Neural progenitor cell (in vitro differentiated cells): ENCODE measurements at places on chromosomes 16 and 17. TPM values are rescaled to one million over a fixed set of nuclear protein-coding genes. Genes with fewer than 3 reads are reported as not detected.

Gene CCL7
- total RNA-seq: not detected in 2 replicates

- DNase-seq: no peak
These were observed 50.6 kb downstream of the NTN1 start for GRCh38 chr17:9071811-9072498.

DNA sequence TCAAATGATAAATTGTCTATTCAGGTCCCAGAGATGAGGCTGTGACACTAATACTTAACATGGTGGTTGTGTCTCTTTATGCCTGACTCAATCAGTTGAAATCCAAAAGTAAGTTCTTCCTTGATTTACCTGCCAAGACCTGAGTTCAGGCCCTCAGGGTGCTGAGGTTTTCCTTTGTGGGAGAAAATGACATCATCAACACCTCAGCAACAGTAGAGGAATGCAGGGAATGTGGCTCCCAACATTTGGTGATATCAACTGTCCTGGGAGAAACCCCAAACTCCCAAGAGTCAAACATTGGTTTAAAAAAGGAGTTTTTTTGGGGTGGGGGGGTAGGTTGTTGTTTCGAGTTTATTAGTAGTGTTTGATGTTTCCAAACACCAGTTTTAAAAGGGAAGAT is 14.7 kb downstream of the RNF43 start:
- DNase-seq: peak; percentile 22

- DNase-seq: no peak
These were observed 8.1 kb downstream of the CDC6 start for GRCh38 chr17:40295488-40296436.

DNA sequence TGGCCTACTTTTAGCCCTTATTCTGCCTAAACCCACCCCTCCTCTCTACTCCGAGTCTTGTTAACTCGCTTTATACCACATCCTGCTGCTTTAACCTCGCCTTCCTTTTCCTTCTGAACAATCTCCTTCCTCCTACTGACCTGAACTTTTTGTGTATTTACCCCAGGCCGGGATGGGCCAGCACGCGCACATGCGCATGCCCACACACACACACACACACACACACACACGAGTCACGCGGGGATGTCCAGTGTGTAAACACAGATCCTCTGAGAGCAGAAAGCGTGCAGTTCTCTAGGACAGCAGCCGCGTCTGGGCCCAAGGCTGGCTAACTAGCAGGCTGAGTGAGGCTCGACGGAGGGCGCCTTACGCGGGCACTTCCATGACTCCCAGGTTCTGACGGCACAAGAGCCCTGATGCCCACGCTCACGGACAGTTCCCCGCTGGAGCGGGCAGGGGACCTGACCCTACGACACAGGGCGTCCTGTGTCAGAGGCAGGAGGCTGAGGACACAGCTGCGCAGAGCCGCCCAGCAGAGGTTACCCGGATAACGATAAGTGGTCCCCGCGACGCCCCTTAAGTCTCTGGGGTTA is 610 bp downstream of the PIK3R5 start:
- DNase-seq: peak; percentile 13

DNA sequence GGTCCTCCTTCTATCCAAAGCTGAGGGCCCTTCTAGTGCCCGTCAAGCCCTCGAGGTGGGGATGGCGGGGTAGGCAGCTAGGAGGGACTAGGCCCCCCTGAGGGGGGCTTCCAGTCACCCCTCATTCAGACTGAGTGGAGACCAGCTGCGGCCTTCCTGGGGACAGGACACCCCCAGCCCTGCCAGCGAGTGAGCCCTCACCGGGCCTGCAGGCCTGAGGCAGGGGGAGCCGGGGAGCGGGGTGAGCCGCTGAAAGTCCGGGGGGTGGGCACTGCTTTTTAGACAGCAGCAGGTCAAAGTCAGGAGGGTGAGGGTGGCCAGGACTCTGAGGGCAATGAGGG is 8.7 kb upstream of the KREMEN2 start:
- no peak for DNase-seq

DNA sequence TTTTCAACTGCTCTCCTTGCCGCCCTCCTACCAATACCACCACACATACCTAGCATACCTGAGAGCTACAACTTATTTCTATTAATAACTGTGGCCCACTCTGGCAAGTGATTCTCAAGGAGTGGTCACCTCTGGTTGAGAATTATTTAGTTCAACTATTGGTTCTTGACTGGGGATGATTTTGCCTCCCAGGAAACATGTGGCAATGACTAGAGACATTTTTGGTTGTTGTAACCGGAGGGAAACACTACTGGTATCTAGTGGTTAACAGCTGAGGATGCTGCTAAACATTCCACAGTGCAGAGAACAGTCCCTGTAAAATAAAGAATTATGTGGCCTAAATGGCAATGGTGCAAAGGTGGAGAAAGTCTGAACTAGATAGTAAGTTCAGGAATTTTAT is 96.7 kb downstream of the TRIM37 start:
- no peak for DNase-seq

Gene HS3ST3B1
- 21.2 and 21.5 TPM in 2 replicates for total RNA-seq

GRCh38 chr17:51257150-51258081 is 2.4 kb downstream of the MBTD1 start:
- DNase-seq: no peak

DNA sequence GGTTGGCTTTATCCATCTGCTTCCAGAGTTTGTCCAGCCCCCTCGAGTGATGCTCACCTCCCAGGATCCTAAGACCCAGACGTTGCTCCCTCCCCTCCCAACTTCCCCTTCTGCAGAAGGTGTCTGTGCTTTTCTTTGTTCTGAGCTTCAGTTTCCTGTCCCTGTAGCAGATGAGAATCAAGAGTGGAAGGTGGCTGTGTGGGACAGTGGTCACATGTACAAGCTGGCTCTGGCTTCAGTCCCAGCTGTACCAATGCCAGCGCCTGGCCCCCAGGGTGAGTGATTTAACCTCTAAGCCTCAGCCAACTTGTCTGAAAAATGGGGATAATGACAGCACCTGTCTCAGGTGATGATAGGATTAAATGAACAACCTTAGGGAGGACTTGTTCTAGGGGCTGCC is 7.7 kb downstream of the PRR15L start:
- DNase-seq: no peak

DNA sequence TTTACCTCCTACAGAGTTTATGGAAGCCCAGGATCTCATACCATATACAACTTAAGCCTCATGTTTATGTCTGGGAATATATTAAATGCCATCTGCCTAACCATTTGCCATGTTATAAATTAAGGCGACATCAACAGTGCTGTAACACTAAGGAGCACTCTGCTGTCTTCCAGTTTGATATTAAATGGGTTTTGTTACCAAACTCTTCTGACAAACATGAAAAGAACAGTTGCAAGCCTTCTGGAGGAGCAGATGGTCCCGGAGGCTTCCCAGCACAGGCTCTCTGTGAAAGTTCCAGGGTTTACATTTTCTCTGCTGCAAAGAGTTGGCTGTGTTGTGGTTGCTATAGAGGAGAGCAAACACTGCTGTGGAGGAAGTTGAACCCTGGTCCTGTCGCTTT is 545.3 kb upstream of the SALL1 start:
- no peak for DNase-seq

Gene UNKL
- total RNA-seq: 6.1 and 25.4 TPM in 2 replicates

GRCh38 chr17:17569691-17570090 is 21.8 kb downstream of the PEMT start:
- no peak for DNase-seq

- no peak for DNase-seq
These were observed 3.3 kb downstream of the TMEM94 start for GRCh38 chr17:75459590-75460267.

Gene PRSS33
- 0.40 and 0.73 TPM in 2 replicates for total RNA-seq

DNA sequence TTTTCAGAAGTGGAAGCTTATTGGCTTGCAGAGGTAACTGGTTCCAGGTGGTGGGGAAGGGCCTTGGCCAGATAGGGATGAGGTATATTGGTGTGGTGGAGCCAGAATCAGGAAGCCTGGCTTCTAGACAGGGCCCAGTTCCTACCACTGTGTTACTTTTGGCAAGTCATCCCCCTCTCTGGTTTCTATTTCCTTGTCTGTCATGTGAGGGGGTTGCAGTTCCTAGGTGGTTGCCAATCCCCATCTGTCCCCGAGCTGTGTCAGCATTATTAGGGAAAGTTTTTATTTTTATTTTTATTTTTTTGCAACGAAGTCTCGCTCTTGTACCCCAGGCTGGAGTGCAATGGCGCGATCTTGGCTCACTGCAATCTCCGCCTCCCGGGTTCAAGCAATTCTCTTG is 3.0 kb downstream of the SMCR8 start:
- DNase-seq: no peak

Gene MT1F
- 1.1 TPM in 1 of 2 replicates, not detected in the other for total RNA-seq

Gene RGS9
- total RNA-seq: 3.6 and 7.9 TPM in 2 replicates

Gene UMOD
- not detected in 2 replicates for total RNA-seq

Gene SLC46A1
- total RNA-seq: 2.4 TPM in 2 replicates

DNA sequence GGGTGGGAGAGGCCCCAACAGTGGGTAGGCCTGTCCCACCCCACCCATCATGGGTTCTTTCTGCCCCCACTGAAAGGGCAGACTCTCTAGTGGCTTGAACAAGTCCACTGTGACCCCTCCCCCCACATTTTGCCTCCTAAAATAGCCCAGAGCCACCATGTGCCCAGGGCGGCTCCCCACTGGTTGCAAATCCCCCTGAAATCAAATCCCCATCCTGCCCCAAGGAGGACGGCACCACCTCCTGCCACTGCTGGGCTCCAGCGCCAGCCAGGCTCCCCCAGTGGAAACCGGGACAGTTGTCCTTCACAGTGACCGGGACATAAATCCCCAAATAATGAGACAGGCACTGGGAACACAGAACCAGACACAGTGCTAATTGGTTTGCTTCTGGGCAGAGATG is 20.5 kb downstream of the ZNF385C start:
- DNase-seq: no peak

Gene PIPOX
- 3.7 and 8.8 TPM in 2 replicates for total RNA-seq

DNA sequence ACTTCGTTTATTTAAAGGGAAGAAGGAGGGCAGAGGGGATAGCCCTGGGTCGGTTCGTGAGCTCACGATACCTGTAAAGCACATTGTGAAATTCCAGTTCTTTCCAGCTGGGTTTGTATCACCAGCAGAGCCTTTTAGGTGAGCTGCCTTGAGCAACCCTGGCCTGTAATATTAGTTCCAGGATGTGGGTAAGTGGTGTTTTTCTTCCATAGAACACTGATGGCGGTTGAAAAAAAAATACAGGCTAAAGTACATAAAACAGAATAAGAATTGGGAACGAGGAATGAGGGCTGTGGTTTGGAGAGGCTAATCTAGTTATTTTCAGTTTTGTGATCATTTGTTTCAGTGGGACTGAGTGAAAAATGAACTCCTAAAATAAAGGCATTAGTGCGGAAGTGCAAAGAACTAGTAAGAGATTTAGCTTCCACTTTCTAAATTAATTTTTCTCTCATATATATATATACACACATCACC is 20.6 kb downstream of the HS3ST3B1 start:
- no peak for DNase-seq

Gene RNF43
- 0.50 TPM in 1 of 2 replicates, not detected in the other for total RNA-seq

DNA sequence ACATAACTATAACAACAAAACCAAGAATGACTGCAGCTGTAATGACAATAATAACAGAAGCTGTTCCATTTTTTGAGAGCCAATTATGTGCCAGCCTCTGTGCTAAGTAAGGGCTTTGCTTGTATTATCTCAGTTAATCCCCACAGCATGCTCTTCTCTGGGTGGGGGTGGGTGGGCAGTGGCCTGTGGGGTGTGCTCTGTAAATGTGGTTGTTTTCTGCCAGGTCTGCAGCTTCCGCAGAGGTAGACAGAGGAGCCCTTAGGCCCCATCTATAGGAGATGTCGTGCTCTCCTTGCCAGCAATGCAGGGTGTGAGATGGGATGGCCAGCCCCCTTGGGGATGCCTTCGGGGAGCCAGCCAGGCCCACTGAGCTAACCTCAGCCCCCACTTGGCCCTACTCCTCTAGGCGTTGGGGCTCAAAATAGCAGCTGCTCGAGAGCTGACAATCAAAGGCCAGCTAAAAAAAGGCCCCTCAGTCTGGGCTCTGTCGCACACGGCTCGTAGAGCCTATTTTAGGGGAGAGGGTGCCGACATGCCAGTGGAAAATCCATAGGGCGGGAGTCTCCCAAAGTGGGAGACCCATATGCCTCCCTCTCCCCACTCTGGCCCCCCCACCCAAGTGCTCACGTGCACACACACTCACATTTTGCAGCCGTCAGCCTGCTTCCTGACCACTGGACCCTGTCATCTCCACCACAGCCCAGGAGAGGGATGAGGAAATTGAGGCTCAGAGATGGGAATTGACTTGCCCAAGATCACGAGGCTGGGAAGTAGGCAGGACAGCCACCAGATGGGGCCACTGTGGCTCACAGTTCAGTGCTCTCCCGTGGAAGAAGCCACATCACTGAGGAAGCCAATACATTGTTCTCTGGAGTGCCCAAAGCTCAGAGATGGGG is 15.8 kb downstream of the CDH16 start:
- DNase-seq: no peak

Gene SLC2A4
- 1.7 and 7.3 TPM in 2 replicates for total RNA-seq

Gene CCL8
- not detected in 2 replicates for total RNA-seq

DNA sequence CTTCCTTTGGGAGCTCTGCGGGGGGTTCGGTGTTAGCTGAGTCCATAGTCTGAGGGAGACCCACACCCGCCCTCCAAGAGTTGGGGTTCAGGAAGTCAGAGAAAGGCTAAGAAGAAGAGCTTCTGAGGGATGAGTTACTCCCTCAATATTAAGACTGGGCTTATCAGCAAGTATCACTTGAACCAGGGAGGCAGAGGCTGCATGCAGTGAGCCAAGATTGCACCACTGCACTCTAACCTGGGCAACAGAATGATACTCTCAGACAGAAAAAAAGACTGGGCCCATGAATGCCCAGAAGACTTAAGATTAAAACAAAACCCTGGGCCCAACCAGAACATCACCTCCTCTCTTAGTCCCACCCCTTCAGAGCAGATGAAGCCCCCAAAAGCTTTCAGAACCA is 6.0 kb downstream of the NKIRAS2 start:
- DNase-seq: no peak

- DNase-seq: no peak
These were observed 121.0 kb downstream of the COPRS start for GRCh38 chr17:31738067-31738466.

DNA sequence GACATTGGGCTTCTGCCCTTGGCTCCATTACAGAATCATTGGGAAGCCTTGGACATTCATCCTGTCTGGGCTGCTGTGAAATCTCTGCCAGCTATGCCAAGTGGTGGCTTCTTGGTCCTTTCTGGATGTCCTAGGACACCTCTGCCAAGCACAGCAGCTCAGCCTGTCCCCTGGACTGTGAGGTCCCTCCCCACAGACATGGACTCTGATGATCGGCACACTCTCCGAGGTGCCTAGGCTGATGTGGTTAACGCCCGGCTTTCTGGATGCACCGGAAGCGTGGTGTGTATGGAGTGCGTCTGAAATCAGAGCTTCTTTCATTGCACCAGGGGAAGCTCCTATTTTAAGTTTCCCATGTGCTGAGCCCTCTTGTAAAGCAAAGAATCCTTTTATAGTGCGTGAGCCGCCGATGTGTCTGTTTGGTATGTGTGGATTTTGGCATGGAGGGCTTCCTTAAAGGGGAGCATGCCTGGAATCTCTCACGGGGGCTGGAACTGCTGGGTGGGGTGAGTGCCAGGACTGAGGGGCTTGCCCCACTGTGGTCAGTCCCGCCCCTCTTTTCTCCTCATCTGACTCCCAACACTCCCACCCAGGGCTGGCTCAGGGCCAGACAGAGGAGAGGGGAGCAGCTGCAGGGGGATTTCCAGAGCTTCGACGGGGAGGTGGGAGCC is 7.0 kb upstream of the ARHGAP23 start:
- DNase-seq: peak; percentile 52

GRCh38 chr16:66091471-66091891 is 275.0 kb upstream of the CDH5 start:
- no peak for DNase-seq

GRCh38 chr17:4576161-4576558 is 8.2 kb upstream of the SMTNL2 start:
- no peak for DNase-seq
